Breast epithelium (tissue), 4 donors: ENCODE measurements at places on chromosomes 1 and 21. TPM values are rescaled to one million over a fixed set of nuclear protein-coding genes. Genes with fewer than 3 reads are reported as not detected.
A peak's percentile ranks its signal among the peaks of the same experiment; 100 is the strongest.

DNA sequence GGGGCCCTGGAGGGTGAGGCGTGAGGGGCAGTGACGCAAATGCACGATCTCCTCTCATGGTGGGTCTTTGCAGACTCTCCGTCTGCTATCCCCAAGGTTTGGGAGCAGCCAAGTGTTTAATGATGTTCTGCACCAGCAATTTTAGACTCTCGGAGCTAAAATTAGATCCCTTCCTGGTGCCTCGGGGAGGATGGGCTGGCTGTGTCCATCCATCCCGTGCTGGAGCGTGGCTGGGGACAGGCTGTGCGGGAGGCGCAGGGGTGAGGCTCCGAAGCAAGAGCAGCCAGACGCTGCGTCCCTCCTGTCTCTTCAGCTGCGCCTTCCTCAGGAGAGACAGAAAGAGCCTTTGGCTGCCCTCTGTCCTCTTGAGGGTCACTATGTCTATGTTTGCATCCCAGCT is 387.6 kb downstream of the CAMTA1 start:
- no peak overlapping the region for H3K27ac ChIP-seq
- DNase-seq = no peak
- H3K27me3 ChIP-seq = no peaks in the 10 kb centered on the region
- no peaks in the 10 kb centered on the region for H3K36me3 ChIP-seq
- no peak overlapping the region for H3K4me3 ChIP-seq

- no peak overlapping the region for H3K4me3 ChIP-seq
- no peaks in the 10 kb centered on the region for H3K36me3 ChIP-seq
- no peaks in the 10 kb centered on the region for H3K27me3 ChIP-seq
- no peaks in the 10 kb centered on the region for H3K4me1 ChIP-seq
- H3K27ac ChIP-seq = no peak overlapping the region
- DNase-seq = no peak
These were observed 189.9 kb downstream of the URB2 start for GRCh38 chr1:229815961-229816360.

TCEA3 gene
- total RNA-seq = 38.0 TPM

KRTAP7-1 gene
- not detected for total RNA-seq

DNA sequence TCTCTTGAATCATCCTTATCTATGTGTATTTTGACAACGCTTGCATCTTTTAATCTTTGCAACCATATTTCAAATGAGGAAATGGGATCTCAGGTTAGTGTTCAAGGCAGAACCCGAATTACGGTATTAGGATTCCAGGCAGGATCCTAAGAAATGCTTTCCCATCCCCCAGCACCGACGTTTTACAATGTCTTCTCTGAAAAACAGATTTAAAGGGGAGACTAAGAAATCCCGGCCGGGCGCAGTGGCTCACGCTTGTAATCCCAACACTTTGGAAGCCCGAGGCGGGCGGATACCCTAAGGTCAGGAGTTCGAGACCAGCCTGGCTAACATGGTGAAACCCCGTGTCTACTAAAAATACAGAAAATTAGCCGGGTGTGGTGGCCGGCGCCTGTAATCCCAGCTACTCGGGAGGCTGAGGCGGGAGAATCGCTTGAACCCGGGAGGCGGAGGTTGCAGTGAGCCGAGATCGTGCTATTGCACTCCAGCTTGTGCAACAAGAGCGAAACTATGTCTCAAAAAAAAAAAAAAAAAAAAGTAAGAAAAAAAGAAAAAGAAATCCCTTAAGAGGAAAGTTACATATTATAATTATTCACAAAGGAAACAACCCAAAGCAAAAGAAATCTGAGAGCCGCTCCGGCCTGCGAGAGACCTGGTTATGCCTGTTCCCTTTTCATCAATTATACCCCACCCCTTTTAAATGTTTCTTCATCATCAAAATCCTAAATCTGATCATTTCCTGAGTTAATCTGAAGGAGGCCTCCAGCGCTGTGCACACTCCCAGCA is 801 bp upstream of the GORAB start:
- H3K27ac ChIP-seq = peak overlapping the region; percentile 94
- no peaks in the 10 kb centered on the region for H3K27me3 ChIP-seq
- H3K4me1 ChIP-seq = no peaks in the 10 kb centered on the region
- peak overlapping the region; percentile 70 for H3K4me3 ChIP-seq
- H3K36me3 ChIP-seq = no peaks in the 10 kb centered on the region

- H3K27me3 ChIP-seq = no peaks in the 10 kb centered on the region
- H3K27ac ChIP-seq = no peak overlapping the region
- no peaks in the 10 kb centered on the region for H3K36me3 ChIP-seq
These were observed 678.0 kb upstream of the USP24 start for GRCh38 chr1:55893155-55893554.

- H3K36me3 ChIP-seq = no peaks in the 10 kb centered on the region
- H3K4me1 ChIP-seq = no peaks in the 10 kb centered on the region
- no peaks in the 10 kb centered on the region for H3K27me3 ChIP-seq
- no peak for DNase-seq
- H3K4me3 ChIP-seq = no peak overlapping the region
These were observed 27.0 kb upstream of the DYRK1A start for GRCh38 chr21:37339552-37339939.

DNA sequence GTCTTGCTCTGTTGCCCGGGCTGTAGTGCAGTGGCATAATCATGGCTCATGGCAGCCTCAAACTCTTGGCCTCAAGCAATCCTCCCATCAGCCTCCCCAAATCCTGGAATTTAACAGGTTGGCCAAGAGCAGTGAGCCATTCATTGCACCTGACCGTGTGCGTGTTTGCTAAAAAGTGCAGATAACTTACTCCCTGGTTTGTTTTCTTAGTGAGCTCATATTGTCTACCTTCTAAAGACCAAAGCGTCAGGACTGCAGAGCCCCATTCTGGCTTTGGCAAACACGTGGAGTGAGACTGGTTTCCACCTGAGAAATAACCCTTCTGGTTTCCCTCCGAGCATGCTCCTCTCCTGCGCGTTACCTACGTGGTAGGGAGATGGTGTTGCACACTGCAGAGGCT is 32.2 kb upstream of the CA6 start:
- no peaks in the 10 kb centered on the region for H3K36me3 ChIP-seq
- H3K4me3 ChIP-seq = no peak overlapping the region
- DNase-seq = no peak
- H3K27me3 ChIP-seq = no peaks in the 10 kb centered on the region
- no peaks in the 10 kb centered on the region for H3K4me1 ChIP-seq

- peak overlapping the region; percentile 86 for H3K27ac ChIP-seq
- peaks cover 17% of the 10 kb centered on the region for H3K4me1 ChIP-seq
- H3K36me3 ChIP-seq = no peaks in the 10 kb centered on the region
- peak overlapping the region; percentile 100 for H3K4me3 ChIP-seq
- DNase-seq = peak; percentile 85
These were observed 484 bp upstream of the RHOC start for GRCh38 chr1:112707221-112708001.

DNA sequence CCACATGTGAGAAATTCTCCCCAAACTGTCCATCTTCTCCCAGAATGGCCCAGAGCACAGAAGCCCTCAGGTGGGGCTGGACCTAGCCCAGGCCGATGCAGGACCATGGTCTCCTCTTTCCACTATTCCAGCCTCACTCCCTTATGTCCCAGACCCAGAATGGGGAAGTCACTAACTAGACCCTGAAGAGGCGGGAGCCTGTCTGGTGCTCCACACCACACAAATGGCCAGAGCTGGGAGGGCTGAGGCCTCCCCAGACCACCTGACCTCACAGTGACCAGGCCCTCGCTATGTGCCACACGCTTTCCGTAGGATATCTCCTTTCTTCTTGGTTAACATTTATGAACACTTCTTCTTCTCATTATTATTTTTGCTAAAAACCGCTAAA is 54.9 kb upstream of the EDN2 start:
- no peak overlapping the region for H3K4me3 ChIP-seq
- no peaks in the 10 kb centered on the region for H3K4me1 ChIP-seq
- no peak for DNase-seq
- no peaks in the 10 kb centered on the region for H3K27me3 ChIP-seq

DNA sequence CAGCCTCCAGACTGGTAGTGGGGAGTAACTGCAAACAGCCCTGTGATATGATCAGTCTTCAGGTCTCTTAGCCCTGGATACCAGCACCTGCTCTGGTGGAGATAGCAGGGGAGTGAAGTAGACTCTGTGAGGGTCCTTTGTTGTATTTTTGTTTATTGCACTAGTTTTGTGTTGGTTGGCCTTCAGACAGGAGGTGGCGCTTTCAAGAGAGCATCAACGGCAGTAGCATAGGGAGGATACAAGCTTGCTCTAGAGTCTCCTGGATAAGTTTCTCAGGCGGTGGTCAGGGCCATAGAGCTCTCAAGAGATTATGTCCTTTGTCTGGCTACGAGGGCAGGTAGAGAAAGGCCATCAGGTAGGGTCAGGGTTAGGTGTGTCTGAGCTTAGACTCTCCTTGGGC is 116.4 kb downstream of the USH2A start:
- H3K4me3 ChIP-seq = no peak overlapping the region
- H3K36me3 ChIP-seq = no peaks in the 10 kb centered on the region
- no peaks in the 10 kb centered on the region for H3K4me1 ChIP-seq
- no peak for DNase-seq
- no peaks in the 10 kb centered on the region for H3K27me3 ChIP-seq

DNA sequence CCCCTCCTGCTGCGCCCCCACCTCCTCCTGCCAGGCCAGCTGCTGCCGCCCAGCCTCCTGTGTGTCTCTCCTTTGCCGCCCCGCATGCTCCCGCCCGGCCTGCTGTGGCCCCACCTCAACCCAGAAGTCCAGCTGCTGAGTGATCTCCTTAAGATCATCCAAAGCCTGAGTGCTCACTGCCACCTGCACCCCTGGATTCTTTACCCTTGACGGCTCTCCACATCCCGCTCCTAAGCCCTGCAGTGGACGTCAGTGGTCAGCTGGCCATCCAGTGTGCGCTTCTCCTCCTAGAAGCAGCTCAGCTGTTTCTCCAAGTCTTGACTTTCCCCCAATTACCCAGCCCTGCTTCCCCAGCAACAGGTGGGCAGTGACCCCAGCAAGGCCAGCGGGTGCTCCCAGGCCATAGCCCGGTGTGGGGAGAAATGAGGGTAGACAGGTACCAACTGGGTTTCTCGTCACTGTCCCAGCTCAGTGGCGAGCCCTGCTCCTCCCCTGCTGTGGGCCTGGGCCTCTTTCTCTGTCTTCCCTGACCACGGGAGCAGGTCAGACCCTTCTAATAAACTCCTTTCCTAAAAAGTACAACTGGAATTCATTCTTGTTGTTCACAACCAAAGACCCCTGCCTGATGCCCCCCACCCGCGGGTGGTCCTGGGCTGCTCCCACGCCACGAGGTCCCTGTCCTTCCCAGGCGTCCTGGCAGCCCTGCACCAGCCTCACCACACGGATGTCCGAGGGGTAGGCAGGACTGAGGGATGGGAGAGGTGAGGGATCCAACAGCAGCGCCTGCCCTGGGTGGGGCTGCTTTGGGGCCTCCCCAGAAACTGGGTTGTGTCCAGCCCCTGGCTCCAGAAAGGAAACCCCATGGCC is 1.4 kb downstream of the KRTAP10-7 start:
- no peak overlapping the region for H3K4me3 ChIP-seq
- no peak for DNase-seq
- H3K27me3 ChIP-seq = peaks cover 60% of the 10 kb centered on the region

DNA sequence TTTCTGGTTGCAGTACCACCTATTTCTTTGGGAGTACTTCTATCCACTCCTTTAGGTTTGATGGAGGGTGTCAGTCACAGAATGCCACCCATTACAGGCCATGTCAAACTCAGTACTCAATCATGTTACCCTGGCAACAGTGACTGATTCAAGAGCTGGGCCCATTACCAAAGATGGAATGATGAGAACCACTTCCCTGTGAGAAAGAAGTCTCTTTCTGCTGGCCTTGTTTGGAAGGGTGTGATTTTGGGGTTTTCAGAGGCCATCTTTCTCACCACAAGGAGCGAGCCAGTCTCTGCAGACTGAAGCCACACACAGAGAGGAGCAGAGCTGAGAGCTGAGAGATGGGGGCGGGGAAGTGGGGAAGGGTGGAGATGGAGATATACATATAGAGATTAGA is 13.9 kb upstream of the STUM start:
- H3K27ac ChIP-seq = no peak overlapping the region
- no peaks in the 10 kb centered on the region for H3K4me1 ChIP-seq
- H3K4me3 ChIP-seq = no peak overlapping the region
- H3K27me3 ChIP-seq = no peaks in the 10 kb centered on the region

B3GALT5 gene
- total RNA-seq = 2.3 TPM

DNA sequence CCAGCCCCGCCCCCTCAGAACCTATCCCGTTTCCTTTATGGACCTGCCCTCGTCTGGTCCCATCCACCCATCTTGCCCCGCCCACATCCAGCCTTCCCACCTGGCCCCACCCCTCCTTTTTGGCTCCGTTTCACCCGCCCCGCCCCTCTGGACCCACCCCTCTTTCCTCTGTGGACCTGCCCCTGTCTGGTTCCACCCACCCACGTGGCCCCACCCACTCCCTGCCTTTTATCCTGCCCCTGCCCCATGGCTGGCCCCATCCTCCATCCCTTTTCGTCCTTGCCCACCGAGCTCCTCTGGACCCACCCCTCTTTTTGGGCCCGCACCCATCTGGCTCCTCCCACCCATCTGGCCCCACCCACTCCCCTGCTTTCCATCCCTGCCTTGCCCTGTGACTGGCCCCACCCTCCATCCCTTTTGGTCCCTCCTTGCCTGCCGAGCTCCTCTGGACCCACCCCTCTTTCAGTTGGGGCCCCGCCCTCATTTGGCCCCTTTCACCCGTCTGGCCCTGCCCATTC is 177.3 kb downstream of the CAMTA1 start:
- no peaks in the 10 kb centered on the region for H3K36me3 ChIP-seq
- no peak overlapping the region for H3K4me3 ChIP-seq
- peaks cover 4% of the 10 kb centered on the region for H3K4me1 ChIP-seq
- H3K27ac ChIP-seq = no peak overlapping the region

DNA sequence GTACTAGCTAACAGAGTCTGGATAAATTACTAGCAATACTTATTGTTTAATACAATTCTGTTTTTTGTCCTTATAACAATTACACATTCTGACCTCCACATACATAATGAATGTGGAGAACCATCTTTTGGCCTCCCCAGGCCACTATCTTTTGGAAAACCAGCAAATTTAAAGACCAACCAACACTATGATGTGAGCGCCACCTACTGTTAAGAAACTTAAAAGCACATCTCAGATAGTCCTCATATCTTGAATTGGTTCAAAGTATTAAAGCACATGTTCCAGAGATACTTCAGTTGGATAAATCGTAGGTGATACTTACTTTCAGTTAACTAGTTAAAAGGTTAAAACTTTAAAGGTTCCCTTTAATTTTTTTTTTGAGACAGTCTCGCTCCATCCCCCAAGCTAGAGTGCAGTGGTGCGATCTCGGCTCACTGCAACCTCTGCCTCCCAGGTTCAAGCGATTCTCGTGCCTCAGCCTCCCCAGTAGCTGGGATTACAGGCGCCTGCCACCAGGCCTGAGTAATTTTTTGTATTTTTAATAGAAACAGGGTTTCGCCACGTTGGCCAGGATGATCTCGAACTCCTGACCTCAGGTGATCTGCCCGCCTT is 29.3 kb upstream of the USP1 start:
- no peak for DNase-seq
- no peaks in the 10 kb centered on the region for H3K36me3 ChIP-seq
- H3K27ac ChIP-seq = no peak overlapping the region
- H3K4me3 ChIP-seq = no peak overlapping the region
- H3K27me3 ChIP-seq = no peaks in the 10 kb centered on the region
- no peaks in the 10 kb centered on the region for H3K4me1 ChIP-seq

DNA sequence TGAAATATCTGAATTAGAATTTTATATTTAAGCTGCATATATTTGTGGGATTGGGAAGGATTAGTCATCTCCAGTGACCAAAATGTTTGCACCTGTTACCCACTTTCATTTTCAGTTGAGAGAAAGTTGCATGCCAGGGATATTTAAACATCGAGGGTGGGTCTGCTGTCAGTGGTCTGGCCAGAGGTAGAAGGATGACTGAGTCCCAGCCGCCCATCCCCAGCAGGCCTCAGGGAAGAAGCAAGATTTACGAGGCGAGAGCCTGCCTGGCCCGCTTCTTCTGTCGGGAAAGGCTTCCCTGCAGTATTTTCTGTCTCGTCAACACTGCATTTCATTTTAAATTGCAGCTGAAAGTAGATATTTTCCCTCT is 1.4 kb upstream of the MAN1C1 start:
- H3K4me1 ChIP-seq = no peaks in the 10 kb centered on the region
- H3K4me3 ChIP-seq = no peak overlapping the region
- no peak for DNase-seq
- peak overlapping the region; percentile 77 for H3K27ac ChIP-seq

TNNT2 gene
- not detected for total RNA-seq

EDARADD gene
- total RNA-seq = 0.32 TPM
